Muscle of leg (tissue), 16 donors: ENCODE measurements at places on chromosomes 12 and 14. TPM values are rescaled to one million over a fixed set of nuclear protein-coding genes. Genes with fewer than 3 reads are reported as not detected.
A peak's percentile ranks its signal among the peaks of the same experiment; 100 is the strongest.

The ITGA7 gene
- 255 TPM for total RNA-seq

The RNASE4 gene
- total RNA-seq: 18.4 TPM

The BCL2L14 gene
- not detected for total RNA-seq

The GLS2 gene
- total RNA-seq: 0.09 TPM

The CLEC4D gene
- not detected for total RNA-seq

The DLK1 gene
- total RNA-seq: 377 TPM

The IFT81 gene
- 17.3 TPM for total RNA-seq

The GNPNAT1 gene
- 9.6 TPM for total RNA-seq

The FAM186B gene
- total RNA-seq: 0.18 TPM

The OLR1 gene
- total RNA-seq: 0.13 TPM

DNA sequence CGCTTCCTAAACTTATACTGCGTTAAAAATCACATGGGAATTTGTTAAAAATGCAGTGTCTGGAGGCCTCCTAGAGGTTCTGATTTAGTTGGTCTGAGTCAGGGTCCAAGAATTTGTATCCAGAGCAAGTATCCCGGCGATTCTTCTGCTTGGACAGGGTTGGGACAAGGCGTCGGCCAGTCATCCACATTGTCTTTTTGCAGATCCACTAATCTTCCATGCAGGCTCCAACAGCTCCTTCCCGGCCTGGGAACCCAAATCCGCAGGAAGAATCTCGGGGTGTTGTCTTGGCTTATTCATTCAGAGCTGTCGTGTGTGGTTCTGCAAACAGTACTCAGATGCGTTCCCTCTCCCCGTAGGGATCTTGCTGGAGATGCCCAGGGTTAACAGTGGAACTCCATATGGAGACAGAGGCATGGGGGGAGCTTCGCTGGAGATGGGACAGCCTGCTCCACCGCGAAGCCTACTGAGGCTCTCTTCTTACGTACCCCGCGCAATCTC, 25.3 kb downstream of the GPRC5D start:
- H3K27ac ChIP-seq: peak overlapping the region; percentile 29
- H3K27me3 ChIP-seq: peaks cover 2% of the 10 kb centered on the region
- no peak for DNase-seq
- H3K36me3 ChIP-seq: no peaks in the 10 kb centered on the region
- H3K4me1 ChIP-seq: peaks cover 2% of the 10 kb centered on the region

GRCh38 chr14:99566390-99567354, 37.3 kb downstream of the CCDC85C start:
- DNase-seq: no peak
- H3K27ac ChIP-seq: no peak overlapping the region
- H3K4me3 ChIP-seq: no peak overlapping the region

DNA sequence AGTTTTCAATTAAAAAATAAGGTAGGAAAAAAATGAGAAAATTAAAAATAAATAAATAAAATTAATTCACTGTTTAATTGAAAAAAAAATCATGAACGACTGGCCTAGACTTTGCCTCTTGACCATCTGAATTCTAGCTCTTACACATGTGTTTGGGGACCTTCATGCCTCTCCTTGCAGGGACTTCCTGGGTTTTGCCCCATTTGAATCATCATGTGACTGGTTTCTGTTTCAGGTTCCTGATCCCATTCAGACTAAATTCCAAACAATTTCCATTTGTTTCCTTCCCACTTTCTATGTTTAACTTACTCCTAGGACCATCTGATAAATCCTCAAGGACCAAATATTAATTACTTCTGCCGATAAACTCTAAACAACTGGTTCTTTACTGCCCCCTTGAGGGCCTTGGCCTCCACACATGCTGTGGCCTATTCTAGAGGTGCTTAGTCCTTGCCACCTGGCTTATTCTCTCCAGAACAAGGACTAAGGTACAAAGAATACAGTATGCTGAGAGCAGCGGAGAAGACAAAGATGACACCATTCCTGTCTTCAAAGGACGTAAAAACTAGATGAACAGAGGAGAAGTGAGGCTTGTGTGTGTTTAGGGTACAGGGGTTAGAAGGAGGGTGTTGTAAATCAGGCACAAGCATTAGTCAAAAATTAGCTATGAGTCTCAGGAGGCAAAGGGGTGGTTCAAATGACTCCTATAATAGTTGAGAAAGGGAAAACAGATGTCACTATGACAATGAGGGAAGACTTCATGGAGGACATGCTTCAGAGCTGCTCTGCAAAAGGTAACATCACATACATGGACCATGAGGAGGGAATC, 125.8 kb upstream of the AVPR1A start:
- H3K27ac ChIP-seq: no peak overlapping the region
- no peaks in the 10 kb centered on the region for H3K4me1 ChIP-seq
- DNase-seq: no peak
- no peaks in the 10 kb centered on the region for H3K27me3 ChIP-seq

DNA sequence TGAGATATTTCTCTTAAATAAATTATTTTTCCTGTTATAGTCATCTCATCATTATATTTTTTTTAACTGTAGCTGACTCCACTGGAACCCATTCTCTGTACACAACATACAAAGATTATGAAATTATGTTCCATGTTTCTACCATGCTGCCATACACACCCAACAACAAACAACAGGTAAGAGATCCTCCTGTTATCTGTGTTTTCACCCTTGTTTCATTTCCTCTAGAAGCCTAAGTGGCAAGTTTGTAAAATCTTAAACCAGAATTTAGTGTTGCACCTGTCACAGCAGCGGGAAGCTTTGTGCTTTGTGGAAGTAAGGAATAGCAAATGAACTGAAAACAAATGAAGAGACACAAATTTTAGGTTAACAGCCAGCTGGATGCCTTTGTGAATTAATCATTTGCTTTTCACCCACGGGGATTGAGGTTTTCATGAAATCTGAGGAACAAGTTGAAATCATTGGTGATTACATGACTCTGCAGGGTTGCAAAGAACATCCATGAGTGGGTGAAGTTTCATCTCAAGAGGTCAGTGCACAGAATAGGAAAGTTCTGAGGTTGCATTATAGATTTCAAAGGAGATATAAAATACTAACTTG, 273.9 kb upstream of the RGS6 start:
- no peak overlapping the region for H3K4me3 ChIP-seq
- no peak overlapping the region for H3K27ac ChIP-seq
- no peaks in the 10 kb centered on the region for H3K27me3 ChIP-seq
- H3K4me1 ChIP-seq: no peaks in the 10 kb centered on the region
- no peak for DNase-seq

- no peaks in the 10 kb centered on the region for H3K36me3 ChIP-seq
- DNase-seq: no peak
- H3K4me3 ChIP-seq: no peak overlapping the region
- H3K27me3 ChIP-seq: no peaks in the 10 kb centered on the region
Measured at GRCh38 chr12:100778967-100779590, 15.5 kb upstream of the ANO4 start.

DNA sequence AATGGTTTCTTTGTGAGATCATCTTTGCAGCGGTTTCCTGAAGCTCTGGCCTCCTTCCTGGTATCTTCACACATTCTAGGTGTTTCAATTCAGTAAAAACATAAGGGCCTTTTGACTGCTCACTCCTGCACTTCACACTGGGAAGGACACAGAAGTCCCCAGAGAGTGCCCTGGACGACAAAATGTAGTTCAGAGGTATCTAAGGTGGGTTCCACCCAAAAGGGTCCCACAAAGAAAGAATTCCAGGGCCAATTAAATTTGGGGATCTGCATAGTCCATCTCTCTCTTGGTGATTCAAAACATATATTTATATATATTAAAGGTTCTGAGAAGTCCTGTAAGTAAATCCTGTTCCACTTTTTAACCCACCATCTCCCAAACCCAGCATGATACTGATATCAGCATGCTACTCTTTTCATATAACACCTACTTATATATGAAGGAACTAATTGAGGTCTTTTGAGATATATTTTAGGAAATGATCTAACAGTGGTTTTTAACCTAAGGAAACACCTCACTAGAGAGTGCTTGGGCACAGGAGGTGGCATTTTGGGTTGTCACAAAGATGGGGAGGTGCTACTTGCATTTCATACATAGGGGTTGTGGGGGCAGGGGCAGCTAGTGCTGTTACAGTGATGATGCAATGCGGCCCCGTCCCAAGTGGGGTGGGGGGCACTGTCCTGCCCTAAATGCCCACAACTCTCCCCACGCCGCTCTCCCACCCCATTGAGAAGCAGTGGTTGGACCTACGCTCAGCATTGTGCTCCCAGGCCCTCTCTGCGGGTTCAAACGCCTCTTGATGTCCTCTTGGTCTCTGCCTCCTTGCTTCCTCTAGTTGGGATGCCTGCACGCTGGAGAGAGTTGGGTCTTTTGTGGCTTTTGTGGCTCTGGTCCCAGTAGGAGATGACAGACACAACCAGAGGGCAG, 109.4 kb downstream of the ARF6 start:
- H3K4me3 ChIP-seq: no peak overlapping the region
- peak overlapping the region; percentile 85 for H3K27ac ChIP-seq
- H3K4me1 ChIP-seq: peaks cover 54% of the 10 kb centered on the region

GRCh38 chr12:92574051-92574783, 128.6 kb upstream of the PLEKHG7 start:
- peaks cover 6% of the 10 kb centered on the region for H3K4me1 ChIP-seq
- no peak overlapping the region for H3K4me3 ChIP-seq
- no peak overlapping the region for H3K27ac ChIP-seq
- no peak for DNase-seq

- no peaks in the 10 kb centered on the region for H3K27me3 ChIP-seq
- no peak for DNase-seq
- H3K27ac ChIP-seq: no peak overlapping the region
- no peaks in the 10 kb centered on the region for H3K4me1 ChIP-seq
Measured at GRCh38 chr12:58633479-58633878, 286.8 kb downstream of the LRIG3 start.

- no peak overlapping the region for H3K4me3 ChIP-seq
- no peak overlapping the region for H3K27ac ChIP-seq
Measured at GRCh38 chr12:115078334-115078733, 394.4 kb upstream of the TBX3 start.

DNA sequence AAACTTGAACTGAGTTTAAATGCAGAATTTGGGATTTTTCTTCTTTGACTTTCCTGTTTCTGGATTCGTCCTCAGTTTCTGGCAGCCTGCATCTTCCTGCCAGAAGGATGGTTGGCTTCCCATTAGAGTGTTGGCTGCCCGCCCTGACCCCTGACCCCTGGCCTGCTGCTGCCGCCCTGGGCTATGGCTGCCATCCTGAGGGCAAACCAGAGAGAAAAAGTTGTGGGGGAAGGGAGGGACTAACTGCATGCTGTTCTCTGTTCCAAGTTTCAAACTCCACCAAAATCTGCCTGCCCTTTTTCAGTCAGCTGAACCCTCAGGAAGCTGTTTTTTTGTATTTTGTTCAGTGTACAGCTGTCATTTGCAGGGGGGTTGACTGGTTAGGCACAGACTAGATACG, 48.4 kb downstream of the FNTB start:
- H3K4me1 ChIP-seq: peaks cover 3% of the 10 kb centered on the region
- H3K4me3 ChIP-seq: no peak overlapping the region
- H3K27me3 ChIP-seq: no peaks in the 10 kb centered on the region
- peak; percentile 30 for DNase-seq
- no peak overlapping the region for H3K27ac ChIP-seq
- H3K36me3 ChIP-seq: peaks cover 30% of the 10 kb centered on the region

DNA sequence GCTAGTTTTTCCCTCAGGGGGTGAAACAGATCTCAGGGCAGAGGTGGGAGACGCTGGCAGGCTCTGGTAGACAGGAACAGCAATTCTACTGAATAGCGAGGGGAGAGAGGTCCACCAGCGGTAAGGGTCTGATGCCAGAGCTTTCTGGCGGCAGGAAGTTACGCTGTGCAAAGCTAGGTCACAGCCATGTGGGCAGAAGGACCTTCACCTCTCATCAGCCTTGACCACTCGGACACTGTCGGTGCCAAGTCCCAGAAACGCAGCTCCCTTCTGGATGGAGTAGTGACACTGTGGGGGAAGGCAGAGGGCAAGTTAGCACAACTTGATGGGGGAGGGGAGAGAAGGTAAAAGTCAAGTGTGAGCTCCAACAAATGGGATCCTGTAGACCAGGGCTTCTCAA, 10.3 kb upstream of the ZNF740 start:
- H3K27me3 ChIP-seq: no peaks in the 10 kb centered on the region
- no peak overlapping the region for H3K4me3 ChIP-seq
- H3K4me1 ChIP-seq: peaks cover 10% of the 10 kb centered on the region
- no peak for DNase-seq

DNA sequence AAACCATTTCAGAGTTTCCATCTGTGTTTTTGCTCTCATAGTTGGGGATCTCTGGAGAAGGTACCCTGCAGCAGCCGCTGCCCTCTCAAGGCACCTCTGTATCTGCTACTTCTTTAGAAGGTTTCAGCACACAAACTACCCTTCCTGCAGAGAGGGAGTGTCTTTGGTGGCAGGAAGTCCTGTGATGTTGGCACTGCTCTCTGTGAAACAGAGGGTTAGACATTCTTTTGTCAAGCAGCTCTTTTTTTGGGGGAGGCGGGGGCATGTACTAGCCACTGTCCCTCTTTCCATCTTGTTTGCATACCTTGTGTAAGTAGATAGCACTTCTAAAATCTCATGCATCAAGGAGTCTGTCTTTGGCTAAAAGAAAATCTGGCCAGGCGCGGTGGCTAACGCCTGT, 352.6 kb downstream of the BMP4 start:
- no peak overlapping the region for H3K4me3 ChIP-seq
- no peaks in the 10 kb centered on the region for H3K36me3 ChIP-seq
- H3K4me1 ChIP-seq: peaks cover 3% of the 10 kb centered on the region
- H3K27ac ChIP-seq: no peak overlapping the region
- H3K27me3 ChIP-seq: no peaks in the 10 kb centered on the region

DNA sequence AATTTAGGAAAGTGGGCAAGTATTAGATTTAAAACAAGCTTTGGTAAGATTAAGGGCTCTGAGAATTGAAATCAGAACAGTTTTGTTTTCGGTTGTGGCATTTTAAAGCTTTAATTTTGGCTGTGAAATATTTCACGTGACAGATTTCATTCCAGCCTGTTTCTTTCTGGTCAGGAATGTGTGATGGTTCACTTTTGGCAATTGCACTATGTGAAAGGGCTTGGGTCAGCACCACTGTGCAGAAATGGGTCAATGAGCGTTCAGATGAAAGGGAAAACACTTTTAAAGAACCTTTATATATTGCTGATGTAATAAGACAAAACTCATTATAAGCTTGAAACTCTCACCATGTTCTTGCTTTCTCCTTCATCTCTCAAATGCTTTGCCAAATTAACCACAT, 17.1 kb downstream of the NUBPL start:
- peak overlapping the region; percentile 71 for H3K27ac ChIP-seq
- H3K4me1 ChIP-seq: peaks cover 4% of the 10 kb centered on the region
- H3K4me3 ChIP-seq: no peak overlapping the region
- peak; percentile 18 for DNase-seq
- H3K36me3 ChIP-seq: peaks cover 3% of the 10 kb centered on the region

GRCh38 chr12:2583091-2583497, 211.7 kb upstream of the FKBP4 start:
- peak; percentile 68 for DNase-seq
- H3K4me3 ChIP-seq: no peak overlapping the region
- H3K27ac ChIP-seq: no peak overlapping the region
- H3K4me1 ChIP-seq: peaks cover 8% of the 10 kb centered on the region
- H3K36me3 ChIP-seq: no peaks in the 10 kb centered on the region

- no peak overlapping the region for H3K27ac ChIP-seq
- no peak overlapping the region for H3K4me3 ChIP-seq
- H3K4me1 ChIP-seq: no peaks in the 10 kb centered on the region
- peak; percentile 26 for DNase-seq
- no peaks in the 10 kb centered on the region for H3K36me3 ChIP-seq
Measured at GRCh38 chr12:77940567-77940966, 109.9 kb downstream of the NAV3 start.

- no peaks in the 10 kb centered on the region for H3K36me3 ChIP-seq
- DNase-seq: peak; percentile 26
- no peaks in the 10 kb centered on the region for H3K4me1 ChIP-seq
- H3K27ac ChIP-seq: no peak overlapping the region
- no peaks in the 10 kb centered on the region for H3K27me3 ChIP-seq
Measured at GRCh38 chr14:78157494-78158437, 12.4 kb upstream of the NRXN3 start.
